Hepatocyte (in vitro differentiated cells): ENCODE measurements at places on chromosomes 1 and 21.

GRCh38 chr1:30597711-30598110 lies 125.7 kb downstream of the MATN1 start:
- no peak for DNase-seq

- no peak for DNase-seq
These were observed 7.6 kb downstream of the FMN2 start for GRCh38 chr1:240099329-240099728.

GRCh38 chr1:101119289-101119688 lies 93.7 kb upstream of the DPH5 start:
- DNase-seq: no peak

GRCh38 chr1:171486048-171486519 lies 754 bp downstream of the PRRC2C start:
- no peak for DNase-seq

GRCh38 chr21:39346206-39346605 lies 2.7 kb downstream of the HMGN1 start:
- DNase-seq: no peak
